Fibroblast of skin of scalp (primary cell): ENCODE measurements at places on chromosomes 1 and 21.

- DNase-seq, result no peak
Measured at GRCh38 chr1:234168061-234168724, 205.1 kb upstream of the COA6 start.

- DNase-seq, result no peak
Measured at GRCh38 chr1:67614511-67614934, 70.5 kb upstream of the GADD45A start.

- no peak for DNase-seq
Measured at GRCh38 chr1:234775477-234776246, 165.7 kb upstream of the IRF2BP2 start.

GRCh38 chr1:185044387-185044786 lies 971 bp upstream of the RNF2 start:
- DNase-seq, result no peak

- peak; percentile 23 for DNase-seq
Measured at GRCh38 chr1:245337829-245338484, 183.2 kb downstream of the KIF26B start.

DNA sequence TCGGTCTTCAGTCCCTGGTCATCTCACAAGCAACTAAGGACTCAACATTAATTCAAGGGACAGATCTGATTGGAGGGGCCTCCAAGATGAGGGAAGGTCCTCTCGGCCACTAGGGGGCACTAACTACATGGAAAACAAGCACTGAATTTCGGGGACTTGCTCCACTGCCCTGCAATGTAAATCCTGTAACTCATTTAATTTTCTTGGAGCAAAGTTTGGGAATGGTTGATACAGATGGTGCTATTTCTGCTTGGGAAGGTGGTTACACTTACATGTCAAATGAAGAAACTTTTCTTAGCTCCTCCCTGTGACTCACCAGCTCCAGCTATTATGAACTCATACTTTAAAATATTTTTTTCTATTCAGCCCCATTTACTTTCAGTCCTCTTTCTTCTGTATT lies 97.4 kb upstream of the KCNJ15 start:
- peak; percentile 93 for DNase-seq

DNA sequence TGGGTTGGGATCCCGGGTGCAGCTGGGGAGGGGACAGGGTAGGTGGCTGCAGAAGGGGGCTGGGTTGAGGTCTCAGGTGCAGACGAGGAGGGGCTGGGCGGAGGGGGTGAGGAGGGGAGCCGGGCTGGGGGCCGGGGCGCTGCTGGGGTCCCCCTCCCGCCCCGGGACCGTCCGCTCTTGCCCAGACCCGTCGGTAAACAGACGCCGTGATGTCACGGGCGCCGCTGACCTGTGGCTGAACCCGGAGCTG lies 22.3 kb downstream of the DHRS3 start:
- DNase-seq, result no peak

DNA sequence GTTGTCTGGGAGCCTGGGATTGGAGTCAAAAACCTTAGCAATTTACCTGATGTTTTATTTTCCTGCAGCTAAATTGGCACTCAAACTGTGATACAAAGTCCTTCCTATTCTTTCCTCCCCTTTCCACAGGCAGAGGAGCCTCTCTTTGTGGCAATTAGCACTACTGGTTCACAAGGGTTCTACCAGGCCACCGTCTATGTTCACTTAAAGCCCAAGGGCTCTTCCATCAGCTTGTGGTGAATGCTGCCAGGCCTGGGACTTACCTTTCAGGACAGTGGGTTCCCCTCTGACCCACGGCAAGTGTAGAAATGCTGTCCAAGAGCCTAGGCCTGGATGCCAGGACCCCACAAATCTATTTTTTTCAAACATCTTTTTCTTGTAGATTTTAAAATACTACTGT lies 251.9 kb upstream of the B3GALT2 start:
- DNase-seq, result no peak
